ENCODE measurements at places on chromosomes 13 and 19.

GRCh38 chr13:46181840-46182490 lies at the start of gene LCP1:
LCP1 (minus strand) TSS chr13:46182177; CDS start chr13:46159662, 22,515 bp downstream.
- DNase-seq: peak; percentile 97

DNA sequence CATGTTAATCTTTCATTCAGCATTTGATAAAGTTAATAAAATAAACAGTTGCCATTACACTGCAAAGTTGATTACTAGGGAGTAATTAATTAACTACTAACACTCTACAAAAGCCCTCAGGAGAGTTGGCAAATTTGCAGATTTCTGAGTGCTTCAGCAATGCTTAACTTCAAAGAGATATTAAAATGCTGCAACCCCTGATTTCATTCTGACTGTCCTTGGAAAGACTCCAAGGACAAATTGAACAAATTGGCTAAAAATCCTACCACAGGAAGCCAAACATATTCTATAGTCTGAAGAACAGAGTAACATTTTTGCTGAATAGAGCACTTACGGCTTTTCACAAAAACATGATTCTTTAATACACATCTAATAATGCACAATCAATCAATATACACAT lies 1543.0 kb downstream of the SLITRK5 start:
- DNase-seq: no peak

- no peak for DNase-seq
These were observed 2.2 kb downstream of the HIF3A start for GRCh38 chr19:46299004-46299509.

DNA sequence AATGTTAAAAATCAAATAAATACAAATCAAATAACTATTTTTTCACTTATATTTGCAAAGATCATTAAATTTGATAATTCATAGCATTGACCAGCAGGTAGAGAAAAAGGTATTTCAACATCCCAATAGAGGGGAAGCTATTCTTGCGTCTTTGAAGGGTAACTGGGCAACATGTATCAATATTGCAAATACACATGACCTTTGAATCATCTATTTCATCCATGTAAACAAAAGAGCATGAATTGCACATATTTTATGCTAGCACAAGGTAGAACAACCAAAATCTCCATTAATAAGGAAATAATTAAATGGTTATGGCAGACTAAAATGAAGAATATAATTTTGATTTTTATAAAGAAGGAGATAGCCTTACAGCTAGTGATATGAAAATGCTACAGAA lies 372.8 kb downstream of the GPC5 start:
- DNase-seq: no peak

- DNase-seq: no peak
These were observed 2.2 kb downstream of the FLT1 start for GRCh38 chr13:28492569-28493367.

DNA sequence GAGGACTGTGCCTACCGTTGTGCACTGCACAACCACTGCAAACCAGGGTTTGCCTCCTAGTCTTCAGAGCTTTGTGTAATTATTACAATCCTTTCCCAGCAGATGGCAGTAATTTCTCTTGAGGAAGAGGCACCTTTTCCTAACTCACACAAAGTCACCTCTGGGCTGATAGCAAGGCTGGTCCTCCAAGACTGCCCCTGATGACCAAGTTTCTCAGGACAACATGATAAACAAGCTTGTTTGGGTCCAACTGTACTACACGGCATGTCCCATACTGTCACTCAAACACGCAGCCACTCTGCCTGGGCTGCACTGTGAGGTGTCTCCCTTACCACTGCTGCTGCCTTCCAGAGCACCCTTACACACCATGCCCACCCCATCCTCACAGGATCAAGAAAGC lies 39.3 kb downstream of the RFXAP start:
- DNase-seq: peak; percentile 32

DNA sequence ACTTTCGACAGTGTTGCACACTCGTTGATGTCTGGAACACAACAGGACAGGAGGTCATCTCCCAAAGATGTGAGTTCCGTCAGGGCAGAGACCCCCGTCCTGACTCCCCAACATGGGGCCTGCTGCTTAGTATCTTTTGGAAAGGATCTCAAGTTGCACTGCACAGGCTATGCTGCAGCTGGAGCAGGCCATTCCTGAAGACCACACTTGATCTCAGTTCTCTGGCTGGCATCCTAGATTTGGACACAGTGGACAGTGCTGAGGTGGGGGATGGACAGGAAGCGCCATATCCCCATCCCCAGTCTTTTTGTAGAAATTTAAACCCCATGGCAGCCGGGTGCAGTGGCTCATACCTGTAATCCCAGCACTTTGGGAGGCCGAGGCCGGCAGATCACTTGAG lies 5.9 kb downstream of the ADGRE2 start:
- DNase-seq: no peak

- no peak for DNase-seq
These were observed 391.9 kb downstream of the IRS2 start for GRCh38 chr13:109394311-109394988.

GRCh38 chr13:60164234-60164889 lies 634 bp upstream of the DIAPH3 start:
- no peak for DNase-seq

DNA sequence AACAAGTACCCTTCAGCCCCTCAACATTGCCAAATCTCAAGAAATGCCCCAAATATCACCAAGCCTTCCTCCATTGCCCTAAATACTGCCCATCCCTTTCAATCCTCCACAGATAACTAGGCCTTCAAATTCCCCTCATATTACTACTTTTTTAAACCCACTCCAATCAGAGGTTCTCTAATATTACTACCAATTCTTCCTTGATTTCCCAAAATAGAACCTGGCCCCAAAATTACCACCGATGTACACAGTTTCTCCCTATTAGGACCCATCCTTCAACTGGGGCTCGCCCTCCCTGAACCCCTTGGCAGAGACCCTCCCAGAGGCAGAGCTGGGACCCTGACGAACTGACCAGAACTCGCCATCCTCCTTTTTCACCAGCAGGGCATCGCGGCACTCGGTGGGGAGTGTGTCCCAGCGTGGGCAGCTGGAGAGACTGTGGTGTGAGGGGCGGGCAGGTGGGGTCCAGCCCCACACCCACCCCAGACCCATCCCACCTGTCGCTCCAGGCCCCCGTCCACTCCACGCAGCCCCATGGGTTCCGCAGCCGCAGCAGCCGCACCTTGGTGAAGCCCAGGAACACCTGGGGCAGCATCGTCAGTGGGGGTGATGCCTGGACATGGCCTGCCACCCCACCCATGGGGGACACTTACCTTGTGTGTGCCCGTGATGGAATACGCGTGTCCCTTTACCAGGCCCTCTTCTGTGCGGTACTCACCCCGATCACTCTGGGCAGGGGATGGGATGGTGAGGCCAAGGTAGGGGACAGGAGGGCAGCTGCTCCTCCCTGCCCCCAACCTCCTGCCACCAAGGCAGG lies 6.1 kb downstream of the CAPN12 start:
- DNase-seq: no peak

DNA sequence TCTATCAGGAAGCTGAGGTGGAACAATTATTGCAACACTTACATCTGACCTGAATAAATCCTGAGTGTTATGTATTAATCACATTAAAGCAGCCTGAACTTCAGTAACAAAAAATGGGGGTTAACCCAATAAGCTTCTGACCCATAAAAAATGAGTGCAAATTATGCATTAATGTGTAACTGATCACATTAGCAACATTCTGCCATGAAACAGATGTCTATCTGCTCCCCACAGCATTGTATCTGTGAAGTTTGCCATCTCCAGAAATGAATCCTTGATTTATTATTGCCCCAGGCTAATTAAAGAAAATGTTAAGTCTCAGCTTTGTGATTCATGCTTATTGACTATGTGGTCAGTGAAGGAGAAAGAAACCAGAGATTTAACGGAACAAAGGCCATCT lies 304.9 kb downstream of the PCDH20 start:
- DNase-seq: no peak

DNA sequence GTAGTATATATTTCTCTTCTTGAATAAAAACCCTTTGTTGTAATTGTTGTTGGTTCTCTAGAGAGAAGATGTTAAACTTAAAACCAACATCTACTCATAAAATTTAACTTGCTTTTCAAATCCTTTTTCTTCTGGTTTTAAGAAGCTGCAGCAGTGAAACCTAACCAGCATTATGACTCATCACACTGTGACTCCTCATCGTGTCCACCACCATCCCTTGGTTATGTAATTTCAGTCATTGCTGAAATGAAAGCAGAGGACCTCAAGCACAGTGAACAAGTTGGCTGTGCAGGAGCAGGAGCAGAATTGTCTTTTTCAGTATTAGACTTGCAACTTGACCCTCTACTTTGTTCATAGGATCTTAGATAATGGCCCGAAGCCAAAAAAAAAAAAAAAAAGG lies 64.9 kb upstream of the HTR2A start:
- DNase-seq: no peak

- DNase-seq: no peak
These were observed 16.4 kb upstream of the KCNN1 start for GRCh38 chr19:17950310-17951156.

DNA sequence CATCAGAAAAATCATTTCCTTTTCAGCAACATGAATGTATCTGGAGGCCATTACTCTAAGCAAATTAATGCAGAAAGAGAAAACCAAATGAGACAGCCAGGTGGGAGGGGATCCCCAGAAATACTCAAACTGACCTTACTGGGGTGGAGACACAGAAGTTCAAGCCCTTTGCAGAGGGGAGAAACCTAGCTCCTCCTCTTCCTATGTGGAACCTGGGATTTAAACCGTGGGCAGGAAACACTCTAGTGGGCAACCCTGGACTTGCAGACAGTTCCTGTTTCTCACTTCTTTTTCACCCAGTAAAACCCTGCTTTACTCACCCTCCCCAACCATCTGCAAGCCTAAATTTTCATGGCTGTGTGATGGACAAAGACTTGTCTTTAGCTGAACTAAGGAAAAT lies 61.3 kb downstream of the SLITRK6 start:
- DNase-seq: no peak

DNA sequence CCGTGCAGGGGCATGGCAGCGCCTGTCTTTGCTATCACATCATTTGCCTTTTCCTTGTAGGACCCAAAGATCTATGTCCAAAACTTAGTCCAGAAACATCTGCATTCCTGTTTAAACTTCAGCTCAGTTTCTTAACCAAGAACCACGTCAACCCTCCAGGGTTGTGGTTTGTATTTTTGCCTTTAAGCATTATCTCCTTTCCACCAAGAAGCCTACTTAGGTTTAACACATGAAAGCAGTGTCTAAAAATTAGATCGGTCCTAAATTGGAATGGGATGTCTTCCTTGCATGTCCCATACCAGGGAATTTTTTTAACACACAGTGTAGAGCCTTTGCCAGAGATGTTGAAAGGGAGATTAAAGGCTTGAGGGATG lies 38.8 kb downstream of the DHRS12 start:
- no peak for DNase-seq

- DNase-seq: no peak
These were observed 67.5 kb upstream of the POSTN start for GRCh38 chr13:37666036-37666435.

DNA sequence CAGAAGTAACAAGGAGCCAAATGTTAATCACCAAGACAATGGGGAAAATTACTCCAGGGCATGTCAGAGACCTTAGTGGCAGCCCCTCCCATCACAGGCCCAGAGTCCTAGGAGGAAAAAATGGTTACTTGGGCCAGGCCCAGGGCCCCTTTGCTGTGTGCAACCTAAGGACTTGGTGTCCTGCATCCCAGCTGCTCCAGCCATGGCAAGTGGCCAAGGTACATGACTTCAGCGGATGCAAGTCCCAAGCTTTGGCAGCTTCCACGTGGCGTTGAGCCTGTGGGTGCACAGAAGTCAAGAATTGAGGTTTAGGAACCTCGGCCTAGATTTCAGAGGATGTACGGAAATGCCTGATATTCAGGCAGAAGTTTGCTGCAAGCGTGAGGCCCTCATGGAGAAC lies 46.7 kb downstream of the OR10H4 start:
- DNase-seq: no peak

DNA sequence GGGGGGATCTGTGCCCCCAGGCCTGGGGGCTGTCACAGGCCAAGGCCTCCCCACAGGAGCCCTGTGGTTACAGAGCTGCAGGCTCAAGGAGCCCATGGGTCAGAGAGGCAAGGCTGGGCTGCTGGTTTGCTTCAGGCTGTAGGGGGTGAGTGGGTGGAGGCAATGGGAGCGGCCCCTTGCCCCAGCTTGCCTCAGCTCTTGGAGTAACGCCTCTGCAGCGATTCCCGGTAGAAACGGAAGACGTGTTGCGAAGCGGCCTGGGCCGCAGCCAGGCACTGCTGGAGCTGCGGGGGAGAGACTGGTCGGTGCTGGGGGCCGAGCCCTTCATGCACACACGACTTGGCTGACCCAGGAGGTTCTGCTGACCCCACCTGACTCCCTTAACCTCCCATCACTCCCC lies 10.1 kb downstream of the TMEM91 start:
- no peak for DNase-seq

DNA sequence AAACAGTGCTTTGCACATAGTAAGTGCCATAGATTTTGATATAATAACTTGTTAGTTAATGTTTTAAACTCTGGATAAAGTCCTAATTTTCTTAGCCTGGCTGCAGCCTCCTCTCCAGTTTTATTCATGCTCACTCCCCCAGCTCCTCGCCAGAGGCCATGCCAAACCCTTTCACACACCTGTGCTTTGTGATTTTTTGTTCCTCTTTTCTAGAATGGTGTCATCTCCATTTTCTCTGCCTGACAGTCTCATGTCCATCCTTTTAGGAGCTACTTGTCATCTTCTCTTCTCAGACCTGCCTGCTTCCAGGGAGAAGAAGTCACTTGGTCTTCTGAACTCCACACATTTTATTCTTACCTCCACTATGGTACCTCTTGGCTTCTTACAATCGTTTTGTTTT lies 55.8 kb upstream of the SPATA13 start:
- no peak for DNase-seq

DNA sequence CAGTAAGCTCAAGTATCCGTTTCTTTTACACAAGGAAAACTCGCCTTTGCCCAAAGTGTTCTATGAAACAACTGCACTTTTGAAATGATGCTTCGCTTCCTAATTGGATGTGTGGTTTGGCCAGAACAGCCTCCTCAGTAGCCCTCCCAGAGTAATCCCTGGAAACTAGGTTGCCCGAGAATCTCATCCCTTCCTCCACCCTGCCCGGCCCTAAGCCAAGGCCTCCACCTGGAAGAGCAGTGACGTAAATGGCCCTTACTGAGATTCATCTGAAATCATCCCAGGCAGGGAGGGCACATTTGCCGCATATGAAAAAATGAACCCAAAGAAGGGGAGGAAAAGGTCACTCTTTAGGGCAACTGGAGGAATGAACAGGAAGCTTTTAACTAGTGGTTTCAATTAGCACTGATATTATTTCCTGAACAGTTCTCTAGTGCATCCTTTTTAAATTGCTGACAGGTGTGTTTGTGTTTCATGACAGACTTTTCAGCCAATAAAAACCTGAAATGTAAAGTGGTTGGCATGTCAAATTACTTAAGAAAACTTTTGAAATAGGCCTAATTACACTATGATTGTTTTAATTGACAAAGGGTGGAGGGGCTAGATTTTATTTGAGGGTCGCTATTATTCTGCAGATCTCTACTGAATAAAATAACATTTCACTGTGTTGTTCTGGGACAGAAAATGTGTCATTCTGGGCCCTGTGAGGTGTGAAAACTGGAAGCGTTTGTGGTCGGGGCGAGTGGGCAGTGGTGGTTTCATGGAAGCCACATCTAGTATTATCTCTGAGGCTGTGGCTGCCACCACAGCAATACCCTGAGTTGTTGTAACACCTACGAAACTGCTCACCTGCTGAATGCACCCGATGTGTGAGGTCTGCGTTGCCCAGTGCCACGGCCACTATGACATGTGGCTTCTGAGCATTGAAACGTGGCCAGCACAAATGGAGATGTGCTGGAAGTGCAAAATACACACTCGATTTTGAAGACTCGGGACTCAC lies 112.1 kb downstream of the ZIC5 start:
- DNase-seq: no peak

Data from T-helper 1 cell (primary cell).